NCI-H187 (cell line): ENCODE measurements at places on chromosomes 16 and 17.

GRCh38 chr17:72342627-72343527 is 222.1 kb downstream of the SOX9 start:
- DNase-seq: no peak

DNA sequence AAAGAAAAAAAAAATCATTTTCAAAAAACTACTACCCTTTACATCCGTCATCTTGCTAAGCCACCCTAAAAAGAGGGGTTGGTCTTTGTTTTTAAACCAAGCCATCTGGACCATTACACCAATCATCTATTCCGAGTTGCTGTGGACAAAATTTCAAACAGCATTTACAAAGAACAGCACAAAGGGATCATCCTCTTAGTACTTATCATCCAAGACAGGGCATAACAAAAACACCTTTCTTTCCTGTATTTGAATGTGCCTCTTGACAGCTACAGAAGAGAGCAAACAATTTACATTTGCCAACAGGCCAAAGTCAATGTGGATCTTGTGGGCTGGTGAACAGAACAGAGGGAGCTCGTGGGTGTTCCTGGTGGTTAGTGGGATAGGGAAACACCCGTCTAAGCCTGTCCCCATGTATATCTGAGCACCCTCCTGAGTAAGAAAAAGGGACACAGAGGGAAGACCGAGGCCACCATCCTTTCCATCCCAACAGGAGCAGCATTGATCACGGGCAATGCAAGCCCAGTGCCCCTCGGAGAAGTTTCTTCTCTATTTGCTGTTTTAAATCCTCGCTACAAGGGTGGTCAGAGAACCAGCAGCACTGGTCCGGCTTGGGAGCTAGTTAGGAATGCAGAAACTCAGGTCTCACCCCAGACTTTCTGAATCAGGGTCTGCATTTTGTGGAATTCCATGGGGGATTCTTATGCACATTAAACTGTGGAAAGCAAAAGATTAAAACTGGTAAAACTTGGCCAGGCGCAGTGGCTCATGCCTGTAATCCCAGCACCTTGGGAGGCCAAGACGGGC is 1.9 kb downstream of the SLC39A11 start:
- no peak for DNase-seq

GRCh38 chr17:61324950-61325349 is 74.7 kb upstream of the TBX2 start:
- DNase-seq: no peak

- no peak for DNase-seq
Measured at GRCh38 chr17:68456339-68457167, 743 bp downstream of the WIPI1 start.

DNA sequence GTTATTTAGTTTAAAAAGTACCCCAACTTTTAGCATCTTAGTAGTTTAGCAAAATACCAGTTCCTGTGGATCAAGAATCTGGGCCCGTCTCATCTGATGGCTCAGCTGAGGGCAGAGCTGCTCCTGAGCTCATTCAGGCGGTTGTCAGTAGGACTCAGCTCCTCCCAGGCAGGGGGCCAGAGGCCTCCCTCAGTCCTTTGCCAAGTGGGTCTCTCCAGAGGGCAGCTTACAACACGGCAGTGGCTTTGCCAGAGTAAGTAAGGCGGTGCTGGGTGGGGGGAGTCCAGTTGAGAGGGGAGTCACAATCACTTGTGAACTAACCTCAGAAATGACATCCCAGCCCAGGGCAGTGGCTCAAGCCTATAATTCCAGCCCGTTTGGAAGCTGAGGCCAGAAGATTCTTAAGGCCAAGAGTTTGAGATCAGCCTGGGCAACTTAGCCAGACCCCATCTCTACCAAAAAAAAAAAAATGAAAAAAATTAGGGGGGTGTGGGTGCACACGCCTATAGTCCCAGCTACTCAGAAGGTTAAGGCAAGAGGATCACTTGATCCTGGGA is 81.5 kb upstream of the MED9 start:
- DNase-seq: no peak

DNA sequence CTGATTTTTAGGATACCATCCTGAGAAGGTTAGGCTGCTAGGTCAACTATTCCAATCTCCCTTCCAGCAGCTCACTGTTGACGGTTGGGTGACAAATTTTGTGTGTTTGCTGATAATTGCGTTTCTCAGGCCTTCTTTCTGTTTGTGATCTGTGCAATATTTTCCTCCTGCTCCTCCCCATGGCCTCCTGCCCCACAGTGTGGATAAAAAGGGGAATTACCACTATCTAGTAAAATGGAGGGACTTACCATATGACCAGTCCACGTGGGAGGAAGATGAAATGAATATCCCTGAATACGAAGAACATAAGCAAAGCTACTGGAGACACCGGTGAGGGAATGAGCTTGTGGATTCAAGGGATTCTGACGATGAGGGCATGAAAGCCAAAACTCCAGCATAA is 9.2 kb downstream of the CHD3 start:
- DNase-seq: no peak
